PC-3 (cell line): ENCODE measurements at places on chromosomes 5 and 9.

DNA sequence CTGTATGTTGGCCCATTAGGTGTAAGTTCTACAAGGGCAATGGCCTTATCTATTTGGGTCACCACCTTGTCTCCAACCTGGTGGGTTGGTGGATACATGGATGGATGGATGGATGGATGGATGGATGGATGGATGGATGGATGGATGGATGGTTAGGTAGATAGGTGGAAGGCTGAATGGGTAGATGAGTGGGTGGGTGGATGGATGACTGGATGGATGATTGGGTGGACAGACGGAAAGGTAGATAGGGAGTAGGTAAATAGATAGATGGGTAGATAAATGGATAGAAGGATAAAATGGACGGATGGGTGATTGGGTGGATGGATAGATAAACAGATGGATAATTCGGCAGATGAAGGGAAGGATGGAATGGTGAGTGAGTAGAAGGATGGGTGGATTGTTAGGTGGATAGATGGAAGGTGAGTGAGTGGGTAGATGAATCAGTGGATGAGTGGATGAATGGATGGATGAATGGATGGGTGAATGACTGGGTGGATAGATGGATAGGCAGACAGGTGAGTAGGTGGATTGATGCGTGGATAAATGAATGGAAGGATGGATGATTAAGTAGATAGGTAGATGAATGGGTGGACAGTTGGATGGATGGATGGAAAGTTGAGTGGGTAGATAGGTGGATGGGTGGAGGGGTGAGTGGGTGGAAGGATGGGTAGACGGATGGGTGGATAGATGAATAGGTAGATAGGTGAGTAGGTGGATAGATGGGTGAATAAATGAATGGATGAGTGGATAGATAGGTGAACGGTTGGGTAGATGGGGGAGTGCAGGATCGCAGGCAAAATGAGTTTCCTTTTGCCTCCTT, 83.1 kb upstream of the FBXW11 start:
- DNase-seq = no peak

GRCh38 chr5:137305971-137306602, 193.0 kb downstream of the SPOCK1 start:
- no peak for DNase-seq

- peak; percentile 65 for DNase-seq
Measured at GRCh38 chr5:177111720-177112394, 21.7 kb upstream of the NSD1 start.

- DNase-seq = no peak
Measured at GRCh38 chr9:22623236-22623635, 176.6 kb downstream of the DMRTA1 start.

DNA sequence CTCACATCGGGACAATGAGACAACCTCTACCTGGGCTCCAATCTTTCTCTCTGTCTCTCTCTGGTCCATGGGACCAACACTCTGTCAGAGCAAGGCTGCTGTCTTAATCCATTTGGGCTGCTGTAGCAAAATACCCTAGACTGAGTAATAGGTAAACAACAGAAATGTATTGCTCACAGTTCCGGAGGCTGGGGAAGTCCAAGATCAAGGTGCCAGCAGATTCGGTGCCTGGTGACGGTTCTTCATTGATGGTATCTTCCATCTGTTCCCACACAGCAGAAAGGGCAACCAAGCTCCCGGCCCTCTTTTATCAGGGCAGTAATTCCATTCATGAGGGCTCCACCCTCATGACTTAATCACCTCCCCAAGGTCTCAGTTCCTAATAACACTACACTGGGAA, 61.3 kb upstream of the SPOCK1 start:
- DNase-seq = peak; percentile 76
